Right atrium auricular region (tissue), 2 donors: ENCODE measurements at places on chromosomes 7 and 10. TPM values are rescaled to one million over a fixed set of nuclear protein-coding genes. Genes with fewer than 3 reads are reported as not detected.

The KNDC1 gene
- 1.8 TPM for total RNA-seq

The PTN gene
- total RNA-seq = 26.2 TPM

The LMOD2 gene
- total RNA-seq = 493 TPM

The OIT3 gene
- total RNA-seq = 0.67 TPM

The WIPF3 gene
- 2.9 TPM for total RNA-seq

The CALHM1 gene
- total RNA-seq = not detected

The TAS2R40 gene
- total RNA-seq = not detected

The ADGRA1 gene
- total RNA-seq = 0.11 TPM

The MYL10 gene
- not detected for total RNA-seq

The FGFBP3 gene
- 0.26 TPM for total RNA-seq

The VPS37D gene
- total RNA-seq = 1.6 TPM

The GBX1 gene
- total RNA-seq = not detected

The CLCN1 gene
- not detected for total RNA-seq

The NUTM2A gene
- total RNA-seq = 2.3 TPM

The OAT gene
- 42.1 TPM for total RNA-seq

The ENTPD1 gene
- 12.3 TPM for total RNA-seq

The PRR15 gene
- 4.2 TPM for total RNA-seq

The ARHGEF5 gene
- 4.7 TPM for total RNA-seq

The LFNG gene
- total RNA-seq = 4.3 TPM

The ANXA8 gene
- total RNA-seq = 10.3 TPM

The GARS1 gene
- 72.6 TPM for total RNA-seq

The PKD2L1 gene
- not detected for total RNA-seq

The LRRN3 gene
- total RNA-seq = 6.6 TPM

The ZDHHC4 gene
- total RNA-seq = 37.5 TPM

The MARVELD1 gene
- 26.5 TPM for total RNA-seq

The PTER gene
- 15.2 TPM for total RNA-seq

The ABCA13 gene
- not detected for total RNA-seq

The TMEM139 gene
- 7.8 TPM for total RNA-seq

The PPP1R9A gene
- total RNA-seq = 23.3 TPM

The SYNPO2L gene
- total RNA-seq = 230 TPM

The GNAT3 gene
- total RNA-seq = not detected

The ACHE gene
- 5.4 TPM for total RNA-seq

The PPP1R17 gene
- total RNA-seq = not detected

The TFEC gene
- 2.1 TPM for total RNA-seq

The SLC13A1 gene
- not detected for total RNA-seq
